Activated naive CD8-positive, alpha-beta T cell treated with anti-CD3 and anti-CD28 coated beads, Interleukin-2, amount 10 ng/mL, durations not matched to agents 7 days and 5 days (primary cell): ENCODE measurements at places on chromosomes 6 and 20.

GRCh38 chr20:12554426-12554825 lies 454.3 kb upstream of the SPTLC3 start:
- DNase-seq: no peak

GRCh38 chr6:136728976-136729515 lies 63.2 kb downstream of the MAP3K5 start:
- DNase-seq: no peak

DNA sequence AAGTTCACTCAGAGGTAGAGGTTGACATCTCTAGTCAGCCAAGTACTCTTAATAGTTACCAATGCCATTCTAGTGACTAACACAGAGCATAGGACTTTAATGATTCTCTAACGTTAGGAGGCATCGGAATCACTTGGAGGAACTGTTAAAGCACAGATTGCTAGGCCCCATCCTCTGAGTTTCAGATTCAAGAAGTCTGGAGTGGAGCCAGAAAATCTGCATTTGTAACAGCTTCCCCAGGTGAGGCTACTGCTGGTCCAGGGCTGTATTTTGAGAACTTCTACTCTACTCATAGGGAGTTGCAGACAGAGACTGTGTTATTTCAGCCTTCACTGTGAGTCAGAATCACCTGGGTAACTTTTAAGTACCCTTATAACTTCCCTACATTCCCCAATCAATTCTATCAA lies 5.7 kb downstream of the LMBRD1 start:
- no peak for DNase-seq

- DNase-seq: no peak
Measured at GRCh38 chr20:2293486-2293885, 2.3 kb upstream of the TGM3 start.

DNA sequence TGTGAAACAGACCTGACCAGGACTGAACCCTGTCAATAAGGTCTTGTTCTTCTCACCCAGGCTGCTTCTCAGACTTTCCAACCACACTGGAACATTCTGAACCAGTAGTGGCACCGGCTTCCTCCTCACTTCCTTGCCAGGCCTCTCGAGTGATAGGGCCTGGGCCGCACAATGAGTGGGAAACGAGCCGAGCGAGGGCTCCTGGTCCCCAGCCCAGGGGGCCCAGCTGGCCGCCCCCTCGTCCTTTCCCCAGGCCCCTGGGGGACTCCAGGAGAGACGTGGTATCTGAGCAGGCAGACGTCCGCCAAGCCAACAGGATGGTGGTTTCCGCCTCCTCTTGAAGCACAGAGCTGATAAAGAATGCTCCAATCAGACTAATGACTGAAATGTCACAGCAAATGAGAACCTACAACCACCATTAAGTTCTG lies 117.9 kb downstream of the GMDS start:
- peak; percentile 37 for DNase-seq

GRCh38 chr6:101876431-101876830 lies 482.9 kb downstream of the GRIK2 start:
- no peak for DNase-seq

DNA sequence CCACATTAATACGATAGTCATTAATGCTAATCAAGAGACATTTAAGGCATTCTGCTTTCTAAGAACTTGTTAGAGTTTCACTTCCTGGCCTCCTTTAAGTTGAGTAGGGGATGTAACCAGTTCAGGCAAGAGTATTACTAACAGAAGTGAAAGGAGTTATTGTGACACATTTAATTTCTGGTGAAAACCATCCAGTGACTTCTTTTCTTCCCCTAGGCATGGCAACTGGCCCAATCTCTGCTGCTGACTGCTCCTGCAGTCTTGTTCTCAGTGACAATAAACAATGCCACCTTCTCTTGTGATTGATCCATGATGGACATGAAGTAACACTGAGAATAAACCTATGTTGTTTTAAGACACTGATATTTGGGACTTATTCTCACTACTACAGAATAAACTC lies 130.9 kb upstream of the DEFB112 start:
- DNase-seq: no peak

- DNase-seq: no peak
Measured at GRCh38 chr20:36018208-36018988, 50.0 kb downstream of the CNBD2 start.
